ENCODE measurements at places on chromosomes 2 and 18.

GRCh38 chr18:53093636-53094035 lies 753.6 kb downstream of the DCC start:
- DNase-seq: no peak

- DNase-seq: no peak
Measured at GRCh38 chr2:3754280-3754679, 50.9 kb downstream of the DCDC2C start.

DNA sequence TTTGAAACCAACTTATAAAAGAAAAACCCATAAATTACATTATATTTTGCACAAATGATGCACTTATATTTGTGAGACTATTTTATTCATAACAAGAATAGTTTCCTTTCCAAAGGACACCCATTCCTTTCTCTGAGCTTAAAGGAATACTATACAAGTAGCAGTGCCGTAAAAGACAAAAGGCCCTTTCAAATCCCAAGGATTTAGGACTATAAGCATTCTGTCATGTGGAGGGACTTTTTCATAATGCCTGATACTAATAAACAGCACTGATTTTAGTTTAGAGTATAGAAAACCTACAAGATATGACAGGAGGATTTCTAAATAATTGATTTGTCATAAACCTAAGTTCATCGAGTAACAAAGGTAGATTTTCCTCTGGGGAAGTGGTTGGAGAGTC lies 1134.2 kb upstream of the ZEB2 start:
- no peak for DNase-seq

DNA sequence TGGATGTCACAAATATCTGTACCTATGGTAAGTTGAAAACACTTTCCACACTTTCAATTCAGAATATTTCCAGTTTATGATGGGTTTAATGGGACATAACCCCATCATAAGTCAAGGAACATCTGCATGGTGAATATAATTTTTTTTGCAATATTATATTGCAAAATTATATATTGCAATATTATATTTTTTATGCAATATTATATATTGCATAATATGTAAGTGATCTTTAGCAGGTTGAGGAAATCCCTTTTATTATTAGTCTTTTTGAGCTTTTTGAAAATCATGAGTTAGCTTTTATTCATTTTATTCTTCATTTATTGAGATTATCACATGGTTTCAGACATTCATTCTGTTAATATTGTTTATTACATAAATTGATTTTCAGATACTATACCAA lies 342.2 kb upstream of the GALNT5 start:
- no peak for DNase-seq

GRCh38 chr18:32767400-32767799 lies 5.4 kb downstream of the KLHL14 start:
- no peak for DNase-seq

GRCh38 chr18:50315100-50315871 lies 27.8 kb upstream of the CXXC1 start:
- no peak for DNase-seq

DNA sequence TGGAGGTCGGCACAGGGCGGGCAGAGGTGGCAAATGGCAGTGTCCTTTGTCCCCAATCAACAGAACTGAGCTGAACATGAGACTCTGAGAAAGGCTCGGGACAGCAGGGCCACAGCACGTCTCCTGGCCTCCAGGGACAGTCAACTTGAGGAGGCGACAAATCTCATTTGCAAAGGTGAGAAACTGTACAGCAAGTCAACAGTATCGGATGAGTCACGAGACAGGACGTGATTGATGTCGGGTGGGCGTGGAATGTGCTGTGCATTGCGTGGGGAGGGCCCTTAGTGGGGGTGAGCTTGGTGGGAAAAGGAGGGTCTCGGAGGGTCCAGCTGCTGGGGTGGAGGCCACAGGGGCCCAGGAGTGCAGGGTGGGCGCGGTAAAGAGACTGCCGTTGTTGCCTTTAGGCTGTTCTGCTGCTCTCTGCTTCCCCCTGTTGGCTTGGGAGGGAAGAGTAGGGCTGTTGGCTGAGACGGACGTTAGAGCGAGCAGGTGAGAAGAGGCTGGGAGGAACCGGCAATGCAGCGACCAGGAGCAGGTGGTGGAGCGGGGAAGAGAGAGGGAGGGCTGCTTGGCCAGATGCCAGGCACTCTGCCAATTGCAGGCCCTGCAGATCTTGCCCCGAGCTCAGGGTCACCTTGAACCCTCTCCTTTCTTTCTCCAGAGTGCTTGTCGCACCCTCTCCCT lies 164.3 kb downstream of the BCL2 start:
- DNase-seq: no peak

DNA sequence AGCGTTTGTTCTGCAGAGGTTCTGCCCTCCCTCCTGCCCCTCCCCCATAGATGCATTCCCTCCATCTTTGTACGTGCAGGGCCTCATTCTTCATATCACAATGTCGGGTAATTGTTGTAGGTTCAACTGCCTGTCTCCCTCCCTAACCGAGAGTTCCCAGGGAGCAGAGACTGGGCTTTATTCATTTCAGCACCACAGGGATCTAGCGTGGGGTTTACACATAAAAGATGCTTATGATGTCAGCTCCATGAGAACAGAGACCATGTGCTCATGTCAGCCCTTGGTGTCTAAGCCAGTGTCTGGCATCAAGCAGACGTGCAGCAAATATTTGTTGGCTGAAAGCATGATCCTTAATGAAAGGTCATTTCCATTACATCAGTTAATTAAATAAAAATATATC lies 298.9 kb upstream of the TRIB2 start:
- no peak for DNase-seq

DNA sequence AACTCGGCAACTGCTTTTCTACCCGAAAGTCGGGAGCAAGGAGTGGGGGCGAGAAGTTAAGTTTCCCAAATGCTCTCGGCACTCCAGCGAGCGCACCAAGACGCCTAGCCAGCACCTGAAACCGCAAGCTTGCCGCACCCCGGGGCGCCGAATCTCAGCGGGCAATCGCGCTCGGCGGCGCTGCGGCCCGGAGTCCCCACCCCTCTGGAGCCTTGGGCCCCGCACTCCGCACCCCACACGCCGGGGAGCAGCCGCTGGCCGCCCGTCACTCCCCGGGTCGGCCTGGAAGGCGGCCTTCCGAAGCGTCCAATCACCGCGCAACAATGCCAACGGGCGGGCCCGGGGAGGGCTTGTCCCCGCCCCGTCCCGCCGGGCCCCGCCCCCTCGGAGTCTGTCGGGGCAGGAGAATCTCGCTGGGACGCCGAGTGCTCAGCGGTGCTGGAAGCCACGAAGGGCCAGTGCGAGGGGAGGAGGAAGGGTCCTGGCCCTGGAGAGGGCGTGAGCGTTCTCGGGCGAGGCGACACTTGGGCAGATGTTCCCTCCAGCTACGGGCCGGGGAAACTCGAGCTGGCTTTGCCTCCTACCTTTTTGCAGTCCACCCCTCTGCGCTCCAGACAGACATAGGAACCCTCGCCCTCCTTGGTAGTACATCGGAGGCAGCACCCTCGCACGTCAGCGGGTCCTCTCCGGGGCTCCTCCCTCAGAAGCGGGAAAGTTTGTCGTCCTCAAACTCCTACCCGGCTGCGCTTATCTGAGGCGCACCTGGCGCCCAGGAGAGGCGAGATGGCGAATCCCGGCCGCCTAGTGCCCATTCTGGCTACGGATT lies 1.1 kb upstream of the ZBTB7C start:
- peak; percentile 65 for DNase-seq

- no peak for DNase-seq
Measured at GRCh38 chr2:211329421-211329820, 773.0 kb downstream of the CPS1 start.

- no peak for DNase-seq
Measured at GRCh38 chr2:226771067-226771466, 28.6 kb downstream of the IRS1 start.

- no peak for DNase-seq
Measured at GRCh38 chr2:37493425-37493824, 149.0 kb downstream of the QPCT start.

DNA sequence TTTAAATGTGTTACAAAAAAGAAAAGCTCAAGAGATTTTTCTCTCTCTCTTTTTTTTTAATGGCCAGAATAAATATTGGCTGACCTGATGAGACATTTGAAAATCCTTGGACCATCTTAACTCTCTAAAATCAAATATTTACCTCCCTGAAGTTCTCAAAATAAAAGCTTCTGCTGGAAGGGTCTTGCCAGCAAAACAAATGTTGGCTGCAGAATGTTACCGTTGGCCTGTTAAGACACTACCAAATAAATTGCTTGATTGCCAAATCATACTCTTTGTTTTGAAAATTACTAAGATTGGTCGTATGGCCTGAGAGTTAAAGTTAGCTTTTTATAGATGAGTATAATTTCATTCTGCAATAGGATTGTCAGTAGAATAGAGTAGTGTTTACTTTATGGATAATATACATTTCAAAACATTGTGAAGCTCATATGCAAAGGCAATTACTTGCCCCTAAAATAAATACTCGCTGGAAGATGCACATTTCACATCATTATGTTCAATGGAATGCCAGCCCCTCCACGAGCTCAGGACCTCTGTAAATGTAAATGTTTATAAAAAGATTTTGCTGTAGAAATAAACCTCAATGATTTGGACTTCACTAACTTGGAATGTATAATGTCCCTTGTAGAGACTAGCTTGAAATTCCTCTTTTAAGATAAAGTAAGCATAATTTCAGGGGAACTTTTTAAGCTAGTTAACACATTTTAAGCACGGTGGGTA lies 193.4 kb downstream of the SOX11 start:
- no peak for DNase-seq

- no peak for DNase-seq
Measured at GRCh38 chr2:219440388-219441256, 6.0 kb downstream of the SPEG start.

DNA sequence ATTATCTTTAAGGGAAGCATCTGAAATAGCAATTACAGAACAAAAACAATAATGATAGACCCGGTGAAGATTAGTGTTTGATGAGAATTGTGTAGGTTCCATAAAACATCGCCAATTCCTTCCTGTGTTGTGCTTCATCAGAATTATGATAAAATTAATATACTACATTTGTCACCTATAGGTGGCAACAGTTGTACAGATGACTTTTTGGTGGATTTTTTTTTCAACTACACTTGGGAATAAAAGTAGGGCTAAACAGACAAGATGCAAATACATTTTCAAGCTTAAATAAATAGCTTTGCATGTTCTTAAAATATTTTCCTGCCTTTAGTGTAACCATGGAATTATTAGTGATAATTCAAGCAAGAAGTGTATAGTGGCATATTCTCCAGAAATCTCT lies 7.0 kb upstream of the LYPD1 start:
- DNase-seq: no peak

GRCh38 chr2:12918835-12919445 lies 202.2 kb downstream of the TRIB2 start:
- no peak for DNase-seq

DNA sequence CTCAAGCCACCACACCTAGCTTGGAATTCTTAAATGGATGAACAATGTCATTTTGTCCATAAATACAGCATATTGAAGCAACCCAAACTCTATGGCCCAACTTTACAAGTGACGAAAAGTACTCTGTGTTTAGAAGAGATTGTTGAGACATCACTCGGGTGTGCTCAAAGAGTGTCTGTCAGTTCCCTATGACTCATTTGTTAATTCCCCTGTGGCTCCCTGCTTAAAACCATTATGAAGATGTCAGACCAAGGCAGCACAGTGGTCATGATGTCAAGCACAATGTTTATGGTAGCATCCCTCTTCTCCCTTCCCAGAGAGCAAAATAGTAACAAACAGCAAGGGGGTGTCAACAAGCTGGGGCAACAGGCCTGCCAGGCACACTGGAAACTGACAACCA lies 3.0 kb downstream of the LYG1 start:
- DNase-seq: peak; percentile 76

DNA sequence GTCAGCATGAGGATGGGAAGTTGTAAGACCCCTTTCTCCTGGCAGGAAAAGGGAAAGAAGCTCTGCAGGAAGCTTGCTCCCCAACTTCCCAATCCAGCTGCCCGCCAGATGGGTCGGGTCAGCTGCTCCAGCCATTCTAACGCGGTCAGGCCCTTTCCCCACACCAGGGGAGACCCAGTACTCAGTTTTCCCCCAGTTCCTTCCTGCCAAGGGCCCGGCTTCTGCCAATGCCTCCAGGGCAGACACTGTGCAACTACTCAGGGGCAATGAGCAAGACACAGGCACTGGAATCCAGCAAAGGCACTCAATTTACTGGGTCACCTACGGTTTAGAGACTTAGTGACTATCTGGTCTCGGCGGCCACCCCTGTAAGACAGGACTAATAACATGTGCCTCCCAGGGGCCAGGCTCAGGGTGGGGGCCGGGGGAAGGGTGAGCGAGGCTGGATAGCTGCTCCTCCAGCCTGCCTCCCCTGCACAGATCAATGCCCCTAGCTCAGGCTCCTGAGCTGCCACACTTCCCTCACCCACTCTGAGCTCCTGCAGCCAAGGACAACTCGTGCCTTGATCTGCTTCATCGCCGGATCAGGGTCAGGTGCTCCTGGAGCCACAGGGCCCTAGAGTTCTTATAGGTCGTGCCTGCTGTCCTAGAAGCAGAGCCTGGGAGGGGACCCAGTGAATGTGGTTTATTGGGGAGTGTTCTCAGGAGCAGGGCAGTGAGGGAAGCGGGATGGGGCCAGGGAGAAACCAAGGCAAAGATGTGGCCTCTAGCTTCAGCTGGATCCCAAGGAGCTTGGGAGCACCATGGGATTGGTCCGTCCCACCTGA lies 171.1 kb downstream of the ZFP36L2 start:
- DNase-seq: no peak

DNA sequence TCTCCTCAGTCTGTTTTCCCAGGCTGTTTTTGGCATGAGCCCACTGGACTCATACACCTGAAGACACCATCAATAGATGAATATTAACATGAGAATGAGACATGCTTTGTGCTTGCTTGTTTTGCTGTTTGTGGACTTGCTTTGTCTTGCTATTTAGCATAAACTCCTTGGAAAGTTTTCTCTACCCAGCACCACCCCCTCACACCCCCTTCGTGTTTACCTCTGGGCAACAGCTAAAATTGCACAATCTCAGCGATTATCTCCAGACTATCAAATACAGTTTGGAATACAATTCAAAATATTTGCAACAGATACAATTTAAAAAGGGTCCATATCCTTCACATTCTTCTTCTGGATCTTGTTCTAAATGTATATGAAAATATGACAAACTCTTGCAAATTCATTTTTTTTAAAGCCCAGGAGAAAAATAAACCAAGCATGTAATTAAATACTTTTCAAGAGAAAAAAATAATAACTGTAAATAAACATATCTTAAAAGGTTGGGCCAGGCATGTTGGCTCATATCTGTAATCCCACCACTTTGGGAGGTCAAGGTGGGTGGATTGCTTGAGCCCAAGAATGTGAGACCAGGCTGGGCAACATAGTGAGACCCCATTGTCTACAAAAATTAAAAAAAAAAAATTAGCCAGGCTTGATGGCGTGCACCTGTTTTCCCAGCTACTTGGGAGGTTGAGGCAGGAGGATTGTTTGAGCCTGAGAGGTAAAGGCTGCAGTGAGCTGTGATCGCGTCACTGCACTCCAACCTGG lies 32.3 kb upstream of the PMAIP1 start:
- no peak for DNase-seq

- DNase-seq: no peak
Measured at GRCh38 chr18:48948112-48949049, 2.4 kb downstream of the SMAD7 start.

DNA sequence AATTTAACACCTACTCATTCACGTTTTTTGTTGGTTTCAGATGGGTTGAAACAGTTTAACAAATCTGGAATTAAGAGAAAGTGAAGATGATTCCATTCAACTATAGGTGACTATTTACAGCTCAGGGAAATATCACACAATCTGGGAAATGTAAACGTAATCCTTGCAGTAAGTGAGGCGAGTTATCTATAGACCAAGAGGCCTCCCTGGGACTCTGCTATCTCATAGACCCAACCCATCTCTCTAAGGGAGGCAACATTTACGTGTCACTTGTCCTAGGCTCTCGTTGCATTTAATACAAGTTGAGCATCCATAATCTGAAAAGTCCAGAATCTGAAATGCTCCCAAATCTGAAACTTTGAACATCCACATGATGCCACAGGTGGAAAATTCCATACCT lies 2.0 kb upstream of the MOB4 start:
- DNase-seq: no peak

Measured in MV-4-11 (cell line).